ENCODE measurements at places on chromosomes 7 and 10.

DNA sequence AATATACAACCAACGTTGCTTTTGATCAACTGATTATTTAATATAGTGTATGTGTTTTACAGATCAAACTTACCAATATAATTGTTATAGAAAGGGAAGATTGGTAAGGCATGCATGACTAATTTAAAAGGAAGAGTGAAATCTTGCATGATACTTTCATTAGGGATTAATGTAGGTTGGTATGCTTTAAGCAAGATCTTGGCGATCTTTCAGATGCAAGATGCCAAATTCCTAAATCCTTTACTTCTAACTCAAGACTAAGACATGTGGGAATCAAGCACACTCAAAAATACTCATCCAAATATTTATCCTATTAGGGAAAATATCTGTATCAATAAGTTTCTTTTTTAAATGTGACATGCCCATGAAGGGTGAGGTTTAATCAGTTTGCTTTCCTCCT is 321.4 kb upstream of the MEOX2 start:
- no peak for DNase-seq

DNA sequence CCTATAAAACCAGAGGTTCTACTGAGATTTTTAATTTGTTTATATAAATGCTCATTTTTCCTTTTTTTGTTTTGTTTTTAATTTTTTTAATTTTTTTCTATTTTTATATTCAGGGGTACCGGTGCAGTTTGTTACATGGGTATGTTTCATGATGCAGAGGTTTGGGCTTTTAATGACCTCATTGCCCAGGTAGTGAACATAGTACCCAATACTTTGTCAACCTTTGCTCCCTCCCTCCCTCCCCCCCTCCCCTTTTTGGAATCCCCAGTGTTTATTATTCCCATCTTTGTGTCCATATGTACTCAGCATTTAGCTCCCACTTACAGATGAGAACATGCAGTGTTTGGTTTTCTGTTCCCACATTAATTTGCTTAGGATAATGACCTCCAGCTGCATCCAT is 94.4 kb upstream of the NEBL start:
- DNase-seq, result no peak

- no peak for DNase-seq
These were observed 195.9 kb downstream of the HGF start for GRCh38 chr7:81573932-81574331.

DNA sequence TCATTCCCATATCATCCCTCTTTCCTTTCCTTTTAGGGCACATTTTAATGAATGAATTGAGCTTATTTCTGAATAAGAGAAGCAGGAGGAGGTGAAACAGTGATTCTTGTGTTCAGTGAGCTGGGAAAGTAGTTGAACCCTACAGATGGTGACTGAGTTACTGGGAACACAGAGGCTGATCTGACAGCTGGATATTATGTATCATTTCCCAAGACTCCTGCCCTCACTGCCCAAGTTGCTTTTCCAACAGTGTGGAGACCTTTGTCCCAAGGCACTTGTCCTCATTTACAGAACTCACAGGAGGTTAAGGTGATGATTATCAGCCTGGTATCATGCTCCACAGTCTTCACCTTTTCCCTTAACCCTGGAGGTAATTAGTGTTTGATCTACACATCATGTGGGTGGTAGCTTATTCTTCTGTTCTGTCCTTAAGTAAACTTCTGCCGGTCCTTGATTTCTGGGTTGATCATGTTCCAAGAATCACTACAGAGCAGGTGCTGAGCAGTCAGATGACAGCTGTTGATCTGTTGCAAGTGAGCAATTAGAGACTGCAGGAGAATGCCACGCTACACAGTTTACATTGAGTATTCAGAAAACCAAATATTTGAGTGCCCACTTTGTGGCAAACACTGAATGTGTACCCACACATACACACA is 2.6 kb downstream of the PRLHR start:
- DNase-seq, result no peak

DNA sequence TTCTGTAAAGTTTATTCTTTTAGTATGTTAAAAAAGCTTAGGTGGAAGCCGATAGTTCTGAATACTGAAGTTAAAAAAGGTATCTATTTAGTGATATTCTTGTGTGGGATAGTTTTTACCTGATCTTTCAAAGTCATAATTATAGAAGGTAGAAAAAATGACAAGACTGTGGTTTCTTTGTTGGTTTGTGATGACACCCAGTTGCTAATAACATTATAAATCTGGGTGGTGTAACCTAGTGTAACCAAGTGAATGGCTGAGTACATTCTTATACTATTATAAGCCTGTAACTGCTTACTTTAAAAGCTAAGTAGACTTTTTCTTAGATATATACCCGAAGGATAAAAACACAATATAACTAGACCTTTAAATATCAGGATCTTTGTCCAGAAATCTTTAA is 2.3 kb downstream of the CDK13 start:
- DNase-seq, result no peak

DNA sequence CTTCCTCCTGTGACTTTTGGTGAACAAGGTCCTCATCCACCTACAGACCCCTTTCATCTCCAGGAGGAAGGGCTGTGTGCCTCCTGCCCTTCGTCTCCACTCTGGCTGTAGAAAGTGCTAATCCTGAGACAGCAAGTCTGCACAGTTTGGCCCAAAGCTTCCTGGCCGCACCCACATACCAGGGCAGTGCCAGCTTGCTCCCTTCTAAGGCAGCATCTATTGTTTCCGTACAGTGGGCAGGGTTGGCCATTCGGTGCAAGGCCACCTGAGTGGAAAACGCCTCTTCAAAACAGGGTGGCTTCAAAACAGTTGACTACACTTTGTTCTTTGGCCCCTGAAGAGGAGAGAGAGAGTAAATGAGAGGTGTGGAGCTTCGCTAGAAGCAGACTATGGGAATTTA is 134.1 kb upstream of the KLF14 start:
- no peak for DNase-seq

GRCh38 chr10:96448558-96448957 is 65.2 kb downstream of the TLL2 start:
- no peak for DNase-seq

GRCh38 chr10:110069502-110069982 is 61.8 kb downstream of the ADD3 start:
- no peak for DNase-seq

DNA sequence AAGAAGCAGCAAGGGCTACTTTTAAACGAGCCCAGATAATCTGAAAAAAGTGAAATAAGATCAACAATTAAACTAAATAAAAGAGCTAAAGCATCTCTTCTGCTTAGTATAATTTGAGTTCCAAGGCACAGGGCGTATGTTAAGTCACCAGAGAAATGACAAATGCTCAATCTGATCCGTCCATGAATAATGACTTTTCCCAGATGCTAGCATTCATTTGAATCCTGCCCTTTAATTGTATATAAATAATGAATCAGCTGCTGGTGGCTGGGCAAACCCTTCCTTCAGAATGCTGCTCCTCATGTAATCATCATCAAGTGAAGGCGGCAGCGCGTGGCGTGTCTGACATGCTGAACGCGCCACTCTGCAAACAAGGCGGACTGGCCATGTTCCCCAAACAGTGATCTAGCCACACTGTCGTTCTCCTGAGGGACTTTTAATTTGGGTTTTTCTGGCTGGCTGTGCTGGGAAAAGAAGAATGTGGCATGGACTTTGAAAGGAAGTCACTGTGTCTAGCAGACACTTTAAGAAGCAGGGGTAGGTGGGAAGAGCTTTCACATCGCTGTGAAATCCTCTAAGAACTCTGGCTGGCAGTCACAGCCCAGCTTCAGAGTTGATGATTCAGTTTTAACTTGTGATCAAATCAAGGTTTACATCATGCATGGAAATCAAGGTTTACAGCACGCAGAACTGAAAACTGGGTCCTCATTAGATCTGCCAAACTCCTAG is 70.7 kb downstream of the BEND7 start:
- DNase-seq, result no peak

- DNase-seq, result no peak
These were observed 185.1 kb upstream of the NOBOX start for GRCh38 chr7:144588559-144589051.

GRCh38 chr10:97796651-97797050 is 24.9 kb upstream of the SFRP5 start:
- DNase-seq, result no peak

GRCh38 chr7:9226500-9226899 is 793.1 kb downstream of the NXPH1 start:
- DNase-seq, result no peak

DNA sequence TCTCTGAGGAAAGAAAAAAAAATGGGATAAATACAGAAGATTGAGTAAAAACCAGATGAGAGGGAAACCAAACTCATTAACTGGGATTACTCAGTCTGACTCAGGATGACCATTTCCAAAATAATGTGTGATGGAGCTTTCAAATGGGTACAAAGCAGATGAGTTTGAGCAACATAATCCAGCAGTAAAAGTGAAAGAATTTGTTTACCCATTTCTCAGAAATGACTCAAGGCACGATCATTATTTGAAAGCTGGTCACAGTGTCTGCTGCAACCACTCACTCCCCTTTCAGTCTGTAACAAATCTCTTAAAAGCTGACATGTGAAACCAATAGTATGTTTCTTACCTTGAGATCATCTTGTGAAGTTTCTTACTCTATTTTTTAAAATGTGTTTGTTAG is 104.7 kb upstream of the KLF14 start:
- DNase-seq, result no peak

DNA sequence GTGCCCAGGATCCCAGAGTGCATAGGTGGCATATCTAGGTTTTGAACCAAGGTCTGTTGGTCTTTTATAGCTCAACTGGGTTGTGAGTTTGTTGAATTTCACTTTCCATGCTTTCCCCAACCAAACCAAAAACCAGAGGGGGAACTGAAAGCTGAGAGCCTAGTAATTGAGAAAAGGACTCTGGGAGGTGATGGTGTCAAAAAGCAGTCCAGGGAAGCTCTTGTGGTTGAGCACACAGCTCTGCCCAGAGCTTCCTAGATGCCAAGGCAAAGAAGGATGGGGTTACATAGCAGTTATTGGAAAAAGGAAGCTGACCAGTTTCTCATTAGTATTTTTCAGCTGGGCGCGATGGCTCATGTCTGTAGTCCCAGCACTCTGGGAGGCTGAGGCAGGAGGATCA is 9.9 kb downstream of the POR start:
- DNase-seq, result no peak

- DNase-seq, result no peak
These were observed 10.8 kb upstream of the ETV1 start for GRCh38 chr7:14000247-14000646.
